Esophagus muscularis mucosa (tissue), 4 donors: ENCODE measurements at places on chromosomes 1 and 21. TPM values are rescaled to one million over a fixed set of nuclear protein-coding genes. Genes with fewer than 3 reads are reported as not detected.

RPS6KC1 gene
- total RNA-seq: 21.0 TPM

SPRR1B gene
- not detected for total RNA-seq

BCAN gene
- total RNA-seq: not detected

ATP6V1G3 gene
- total RNA-seq: not detected

DNA sequence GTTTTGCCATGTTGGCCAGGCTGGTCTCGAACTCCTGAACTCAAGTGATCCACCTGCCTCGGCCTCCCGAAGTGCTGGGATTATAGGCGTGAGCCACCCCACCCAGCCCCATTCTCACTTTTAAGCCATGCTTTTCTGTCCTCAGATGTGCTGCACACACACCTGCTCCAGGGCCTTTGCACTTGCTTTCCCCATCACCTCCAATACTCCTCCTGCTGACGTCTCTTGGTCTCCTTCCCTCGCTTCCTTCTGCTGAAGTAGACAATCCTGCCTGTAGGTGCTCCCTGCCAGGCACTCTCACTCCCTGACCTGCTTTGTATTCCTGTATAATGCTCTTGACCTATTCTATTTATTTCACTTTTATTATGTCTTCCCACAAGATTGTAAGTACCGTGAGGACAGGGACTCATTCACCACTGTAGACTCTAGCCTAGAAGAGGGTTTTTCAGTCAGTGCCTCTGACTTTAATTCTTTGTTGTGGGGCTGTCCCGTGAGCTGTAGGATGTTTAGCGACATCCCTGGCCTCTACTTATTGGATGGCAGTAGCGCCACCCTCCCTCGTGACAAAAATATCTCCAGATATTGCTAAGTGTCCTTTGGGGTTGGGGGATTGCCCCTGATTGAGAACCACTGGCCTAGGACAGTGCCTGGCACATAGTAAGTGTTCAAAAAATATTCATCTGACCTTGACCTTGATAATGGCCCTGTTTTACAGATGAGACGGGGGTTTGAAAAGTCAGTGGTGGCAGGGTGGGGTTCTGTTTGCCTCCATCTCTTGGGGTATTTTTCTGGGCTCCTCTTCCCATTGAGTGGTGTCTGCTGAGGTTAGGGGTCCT lies 4.6 kb downstream of the TNFRSF1B start:
- peaks cover 43% of the 10 kb centered on the region for H3K27me3 ChIP-seq
- no peak for DNase-seq
- peak overlapping the region; percentile 51 for H3K27ac ChIP-seq
- peaks cover 73% of the 10 kb centered on the region for H3K4me1 ChIP-seq
